ENCODE measurements at places on chromosomes 3 and 15. TPM values are rescaled to one million over a fixed set of nuclear protein-coding genes. Genes with fewer than 3 reads are reported as not detected.

NOX5 gene
- total RNA-seq: 0.13 TPM

CCR3 gene
- not detected for total RNA-seq

GOLGA8G gene
- total RNA-seq: not detected

ACSBG1 gene
- total RNA-seq: not detected

PRR20G gene
- total RNA-seq: not detected

RUVBL1 gene
- 59.7 TPM for total RNA-seq

PLSCR5 gene
- total RNA-seq: not detected

NRG4 gene
- not detected for total RNA-seq

SCAANT1 gene
- not detected for total RNA-seq

TGM5 gene
- total RNA-seq: not detected

PRC1 gene
- 227 TPM for total RNA-seq

ACP3 gene
- total RNA-seq: not detected

MYLK gene
- total RNA-seq: 234 TPM

TMEM207 gene
- not detected for total RNA-seq

DNASE1L3 gene
- total RNA-seq: not detected

GP5 gene
- total RNA-seq: 0.26 TPM

CLDN11 gene
- total RNA-seq: 30.1 TPM

SNX4 gene
- total RNA-seq: 49.7 TPM

MYH15 gene
- total RNA-seq: 0.06 TPM

PLCL2 gene
- total RNA-seq: 8.1 TPM

SNURF gene
- 53.5 TPM for total RNA-seq

CLDN18 gene
- total RNA-seq: not detected

ZCWPW2 gene
- total RNA-seq: 0.99 TPM

GPR62 gene
- total RNA-seq: under 0.01 TPM

All from aortic smooth muscle cell (primary cell).